OCI-M1 (cell line): ENCODE measurements at places on chromosomes 5 and 9.

- DNase-seq: no peak
Observed at GRCh38 chr9:93496285-93496684, 42.9 kb upstream of the FAM120AOS start.

GRCh38 chr9:89864731-89865130 lies 259.9 kb downstream of the GADD45G start:
- no peak for DNase-seq

DNA sequence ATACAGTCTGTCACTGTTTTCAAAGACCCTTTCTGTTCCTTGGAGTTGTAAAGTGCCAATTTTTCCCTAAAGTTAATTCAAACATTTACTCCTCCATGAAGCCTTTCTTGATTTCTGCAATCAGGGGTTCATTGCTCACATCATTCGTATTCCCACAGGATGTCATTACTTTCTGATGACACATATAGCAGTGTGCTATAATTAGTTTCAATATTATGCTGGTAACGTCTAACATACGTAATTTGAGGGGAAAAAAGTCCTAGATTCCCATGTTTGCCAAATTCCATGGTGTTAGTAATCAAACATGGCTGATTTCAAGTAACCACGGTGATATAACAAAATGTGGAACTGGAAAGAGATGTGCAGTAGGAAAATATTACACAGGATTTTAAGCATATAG lies 468.2 kb upstream of the MEF2C start:
- DNase-seq: no peak

GRCh38 chr5:58088941-58089340 lies 370.9 kb downstream of the PLK2 start:
- no peak for DNase-seq

GRCh38 chr5:157459715-157460599 lies at the start of gene NIPAL4:
Gene NIPAL4 (plus strand): TSS chr5:157460213. CDS start chr5:157460321, 108 bp downstream.
- no peak for DNase-seq

GRCh38 chr5:1639757-1640156 lies 116.0 kb upstream of the LPCAT1 start:
- DNase-seq: no peak

DNA sequence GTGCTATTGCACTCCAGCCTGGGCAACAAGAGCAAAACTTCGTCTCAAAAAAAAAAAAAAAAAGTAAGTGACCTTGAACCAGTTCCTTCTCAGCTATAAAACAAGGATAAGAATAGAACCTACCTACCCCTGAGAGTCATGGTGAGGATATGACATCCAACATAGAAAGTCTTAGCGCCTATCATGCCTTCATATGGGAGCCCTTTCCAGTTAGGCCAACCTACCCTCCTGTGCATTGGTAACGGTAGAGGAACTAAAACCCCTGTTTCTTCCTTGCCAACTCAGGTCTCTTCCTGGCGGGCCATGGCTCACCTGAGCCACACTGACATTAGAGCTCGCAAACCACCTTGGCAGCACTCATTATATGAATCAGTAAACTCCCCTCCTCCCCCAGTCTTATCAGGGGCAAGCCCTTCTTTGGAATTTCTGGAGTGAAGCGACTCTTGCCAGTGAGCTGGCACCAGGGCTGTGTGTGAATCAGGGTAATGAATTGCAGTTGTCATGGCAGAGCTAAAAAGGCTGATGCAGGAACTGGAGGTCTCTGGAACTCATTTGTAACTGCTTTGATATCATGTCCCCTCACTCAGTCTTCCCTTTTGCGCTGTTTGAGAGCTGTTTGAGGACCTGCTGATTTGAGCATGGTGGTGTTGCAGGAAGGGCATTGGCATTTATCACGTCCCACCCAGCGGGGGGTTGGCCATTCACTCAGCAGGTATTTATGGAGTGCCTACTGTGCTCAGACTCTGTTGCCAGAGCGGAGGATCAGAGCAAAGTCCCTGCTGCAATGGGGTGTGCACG lies 10.3 kb downstream of the WWC1 start:
- no peak for DNase-seq

DNA sequence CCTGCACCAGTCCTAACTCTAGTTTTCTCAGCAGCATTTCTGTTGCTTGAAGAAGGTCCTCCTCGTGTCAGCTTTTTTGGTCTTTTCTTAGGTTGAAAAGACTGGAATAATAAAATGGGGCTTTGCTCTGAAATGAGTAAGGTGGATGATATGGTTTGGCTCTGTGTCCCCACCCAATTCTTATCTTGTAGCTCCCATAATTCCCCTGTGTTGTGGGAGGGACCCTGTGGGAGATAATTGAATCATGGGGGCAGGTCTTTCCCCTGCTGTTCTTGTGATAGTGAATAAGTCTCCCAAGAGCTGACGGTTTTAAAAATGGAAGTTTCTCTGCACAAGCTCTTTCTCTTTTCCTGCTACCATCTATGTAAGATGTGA lies 53.6 kb downstream of the LIX1 start:
- peak; percentile 78 for DNase-seq

DNA sequence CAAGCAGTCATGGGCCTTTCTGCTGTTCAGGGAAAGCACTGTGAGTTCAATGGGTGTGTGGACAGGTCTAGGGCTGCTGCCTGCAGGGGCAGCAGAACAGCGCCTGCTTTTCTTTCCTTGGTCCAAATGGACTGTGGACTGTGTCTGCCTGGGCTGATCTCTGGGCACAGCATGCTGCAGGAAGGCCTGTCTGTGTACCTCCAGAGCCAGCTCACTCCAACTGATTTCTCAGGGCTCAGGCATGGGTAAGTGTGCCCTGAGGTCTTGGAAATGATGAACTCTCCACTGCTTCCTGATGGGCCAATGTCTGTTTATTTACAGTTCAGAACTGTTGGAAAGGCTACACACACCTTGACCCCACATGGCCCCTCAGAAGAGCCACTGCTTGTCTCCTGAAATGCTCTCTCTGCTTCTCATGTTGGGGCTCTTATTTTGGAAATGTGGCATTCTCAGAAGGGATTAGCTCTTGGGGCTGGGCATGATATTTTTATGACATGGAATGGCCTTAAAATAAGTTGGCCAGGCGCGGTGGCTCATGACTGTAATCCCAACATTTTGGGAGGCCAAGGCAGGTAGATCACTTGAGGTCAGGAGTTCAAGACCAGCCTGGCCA lies 27.0 kb downstream of the SLC22A4 start:
- no peak for DNase-seq

- no peak for DNase-seq
Observed at GRCh38 chr9:133700819-133701320, 37.3 kb downstream of the SARDH start.

GRCh38 chr5:174692381-174692780 lies 32.0 kb upstream of the MSX2 start:
- DNase-seq: no peak

GRCh38 chr5:65081071-65081470 lies 312.3 kb downstream of the CWC27 start:
- no peak for DNase-seq

- no peak for DNase-seq
Observed at GRCh38 chr9:68455451-68455850, 85.2 kb downstream of the TMEM252 start.

DNA sequence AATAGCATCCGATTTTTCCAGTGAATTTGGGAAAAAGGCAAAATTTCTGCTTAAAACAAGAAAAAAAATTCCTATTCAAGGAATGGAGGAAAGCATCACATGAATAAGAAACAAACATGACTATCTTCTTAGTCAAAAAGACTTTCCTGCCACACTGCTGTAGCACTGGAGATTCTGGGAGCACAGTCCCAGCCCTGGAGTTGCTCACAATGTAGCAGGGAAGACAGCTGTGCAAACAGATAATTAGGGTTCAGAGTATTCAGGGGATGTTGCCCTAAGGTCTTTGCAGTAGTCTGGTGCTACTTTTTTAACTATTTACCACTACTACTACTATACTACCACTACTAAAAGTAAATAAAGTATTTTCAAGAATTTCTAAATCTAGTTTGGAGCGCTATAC lies 86.5 kb downstream of the BNC2 start:
- no peak for DNase-seq

DNA sequence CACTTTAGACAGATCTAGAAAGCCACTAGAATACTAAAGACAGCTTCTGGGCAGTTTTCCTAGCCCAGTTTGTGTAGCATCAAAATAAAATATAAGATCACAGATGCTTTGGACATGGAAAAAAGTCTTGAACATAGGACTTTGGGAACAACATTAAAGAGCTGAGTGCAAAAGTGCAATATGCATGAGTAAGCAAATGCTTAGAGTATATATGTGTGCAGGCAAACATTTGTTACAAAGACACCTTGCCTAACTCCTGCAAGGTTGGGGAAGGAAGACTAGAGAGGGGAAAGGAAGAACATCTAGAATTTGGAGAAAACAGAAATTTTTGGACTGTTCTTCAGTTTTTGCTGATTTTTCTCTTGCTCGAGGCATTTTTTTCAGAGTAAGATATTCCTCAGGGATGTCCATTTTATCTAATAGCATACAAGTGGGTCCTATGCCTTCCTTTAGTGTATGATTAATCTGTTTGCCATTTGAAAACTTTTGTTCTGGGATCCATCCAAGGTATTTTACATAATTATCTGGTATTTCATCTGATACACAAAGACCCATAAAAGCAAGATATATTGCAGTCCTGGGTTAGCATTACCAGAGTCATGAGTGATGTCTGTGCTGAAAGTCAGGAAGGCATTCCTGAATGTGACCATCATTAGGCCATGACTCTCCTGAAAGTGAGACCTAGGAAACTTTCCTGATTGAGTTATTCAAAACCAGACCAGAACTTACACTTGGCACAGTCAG lies 142.0 kb upstream of the RGMB start:
- DNase-seq: no peak

- no peak for DNase-seq
Observed at GRCh38 chr5:114327474-114327873, 34.4 kb upstream of the KCNN2 start.

DNA sequence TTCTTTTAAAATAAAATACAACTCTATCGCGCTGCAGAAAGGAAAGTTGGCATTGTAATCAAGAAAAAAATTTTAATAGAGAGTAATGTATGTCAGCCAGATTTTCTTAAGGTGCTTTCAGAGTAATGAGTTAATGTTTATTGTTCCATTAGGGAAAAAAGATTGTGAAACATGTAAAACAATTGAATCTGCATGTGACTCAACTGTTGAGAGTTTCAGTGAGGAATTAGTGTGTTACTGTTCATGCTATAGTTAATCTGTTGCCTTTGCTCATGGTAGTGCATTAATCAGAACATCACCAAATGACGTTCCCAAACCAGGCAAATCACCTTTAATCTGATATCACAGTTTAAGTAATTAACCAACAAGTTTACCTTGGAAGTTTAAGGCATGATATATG lies 600.5 kb downstream of the NR2F1-AS1 start:
- DNase-seq: no peak

DNA sequence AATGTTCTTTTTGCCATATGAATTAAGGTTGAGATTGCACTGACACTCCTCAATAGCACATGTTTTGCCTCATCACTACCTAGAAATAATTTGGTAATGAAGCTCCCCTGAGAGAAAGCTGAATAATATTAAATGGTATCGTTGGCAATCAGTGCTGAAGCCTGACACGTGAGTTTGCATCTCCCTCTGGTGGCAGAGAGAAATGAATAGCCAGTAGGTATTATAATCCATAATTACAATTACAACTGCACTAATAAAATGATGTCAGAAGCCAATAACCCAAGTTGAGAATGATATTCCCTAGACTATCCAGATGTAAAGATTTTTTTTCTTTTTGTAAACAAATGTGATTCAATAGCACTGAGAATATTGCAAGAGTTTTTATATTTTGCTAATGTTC lies 700.3 kb downstream of the PTPRD start:
- DNase-seq: peak; percentile 98

GRCh38 chr9:129702589-129703520 lies 37.4 kb downstream of the PRRX2 start:
- no peak for DNase-seq

DNA sequence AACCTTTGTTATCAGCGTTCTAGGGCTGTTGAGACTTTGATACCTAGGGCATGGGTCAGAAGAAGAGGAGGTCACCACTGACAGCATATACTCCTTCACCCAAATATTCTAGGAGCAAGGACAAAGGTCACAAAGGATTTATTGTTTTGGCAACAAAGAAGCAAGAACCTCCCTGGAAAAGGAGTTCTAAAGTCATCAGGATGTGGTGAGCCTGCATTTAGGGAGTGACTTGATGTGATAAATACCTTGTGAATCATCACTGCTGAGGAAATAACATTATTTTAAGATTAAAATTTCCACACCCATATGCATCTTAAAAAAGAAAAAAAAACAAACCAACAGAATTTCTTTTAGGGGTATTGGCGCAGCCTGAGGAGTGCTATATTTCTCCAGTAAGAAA lies 13.9 kb downstream of the IFNA1 start:
- DNase-seq: no peak

DNA sequence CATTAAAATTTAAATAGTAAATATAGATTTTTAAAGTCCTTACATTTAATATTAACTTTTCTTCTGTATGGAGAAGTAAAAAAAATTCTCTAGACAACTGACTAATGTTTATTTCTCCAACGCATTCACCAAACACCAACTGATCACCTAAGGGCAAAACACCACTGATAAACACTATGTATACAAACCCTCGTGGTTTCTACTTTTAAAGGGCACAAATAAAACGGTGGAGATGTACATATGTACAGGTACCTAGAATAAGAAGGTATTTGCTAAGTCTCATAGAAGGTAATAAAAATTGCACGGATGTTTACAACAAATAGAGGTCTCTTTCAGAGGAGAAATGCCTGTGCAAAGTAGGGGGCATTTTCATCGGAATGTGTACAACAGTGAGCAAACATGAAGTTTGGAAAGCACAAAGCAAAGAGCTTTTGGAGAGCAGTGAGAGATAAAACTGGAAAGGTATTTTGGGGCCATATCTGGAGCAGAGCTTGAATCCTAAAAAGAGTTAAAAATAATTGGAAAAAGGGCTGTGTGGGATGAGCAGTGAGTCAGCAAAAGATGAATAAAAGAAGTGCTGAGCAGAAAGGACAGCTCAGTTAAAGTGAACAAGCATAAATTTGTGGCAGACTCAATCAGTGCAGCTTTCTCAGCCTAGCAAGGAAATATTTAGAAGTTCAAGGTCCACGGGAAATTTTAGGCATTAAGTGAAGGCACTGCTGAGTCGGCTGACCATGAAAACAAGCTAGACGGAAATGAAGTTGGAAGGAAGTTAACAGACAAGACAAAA lies 160.0 kb downstream of the TMEM161B start:
- DNase-seq: no peak

GRCh38 chr9:32581512-32582143 lies 8.7 kb upstream of the NDUFB6 start:
- peak; percentile 86 for DNase-seq

DNA sequence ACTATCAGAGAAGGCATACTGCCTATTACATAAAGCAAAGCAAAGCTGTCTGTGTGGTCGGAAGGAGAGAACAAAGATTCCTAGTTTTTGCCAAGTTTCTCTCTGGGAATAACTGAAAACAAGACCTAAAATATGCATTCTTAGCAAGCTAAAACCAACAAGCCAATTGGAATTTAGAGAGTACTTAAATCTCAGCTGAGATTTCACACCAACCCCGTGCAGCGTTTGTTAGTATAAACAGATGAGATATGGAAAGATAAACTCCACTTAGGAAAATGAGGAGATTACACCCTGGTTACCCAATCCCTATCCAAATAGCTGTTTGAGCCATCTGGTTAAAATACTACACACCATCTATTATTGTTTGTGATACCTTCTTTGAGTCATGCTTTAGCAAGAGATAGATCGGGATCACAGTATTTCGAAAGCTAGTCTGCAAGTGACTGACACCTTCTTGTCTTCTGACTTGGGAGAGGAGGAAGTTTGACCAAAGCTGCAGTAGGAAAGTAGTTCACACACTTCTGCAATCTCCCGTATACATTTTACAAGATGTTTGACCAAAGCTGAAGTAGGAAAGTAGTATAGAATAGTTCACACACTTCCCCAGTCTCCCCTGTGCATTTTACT lies 18.2 kb downstream of the FAF2 start:
- peak; percentile 64 for DNase-seq

- DNase-seq: peak; percentile 42
Observed at GRCh38 chr5:155943516-155944407, 383.2 kb upstream of the SGCD start.
